ENCODE measurements at places on chromosomes 3 and 15. TPM values are rescaled to one million over a fixed set of nuclear protein-coding genes. Genes with fewer than 3 reads are reported as not detected.

Gene PPP1R14D
- total RNA-seq: 0.70 TPM

DNA sequence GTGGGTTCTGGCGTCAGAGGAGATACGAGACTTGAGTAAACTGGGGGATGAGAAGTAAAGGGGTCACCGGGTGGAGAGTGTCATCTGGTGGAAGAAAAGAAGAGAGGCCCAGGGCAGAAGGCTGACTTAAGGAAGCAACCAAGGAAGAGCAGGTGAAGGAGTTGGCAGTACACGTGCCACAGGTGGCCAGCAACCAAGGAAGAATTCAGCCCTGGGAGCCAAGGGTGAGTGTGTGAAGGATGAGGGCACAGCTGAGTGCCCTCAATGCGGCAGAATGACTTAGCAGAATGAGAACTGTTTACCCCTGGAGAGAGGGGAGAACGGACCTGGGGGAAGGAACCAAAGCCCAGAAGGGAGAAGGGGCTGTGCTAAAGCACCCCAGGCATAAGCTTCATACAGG lies 71.3 kb downstream of the WHAMM start:
- no peak overlapping the region for H3K27ac ChIP-seq
- H3K4me1 ChIP-seq: no peaks in the 10 kb centered on the region
- H3K4me3 ChIP-seq: no peak overlapping the region
- no peaks in the 10 kb centered on the region for H3K27me3 ChIP-seq

Gene GSK3B
- total RNA-seq: 60.5 TPM

DNA sequence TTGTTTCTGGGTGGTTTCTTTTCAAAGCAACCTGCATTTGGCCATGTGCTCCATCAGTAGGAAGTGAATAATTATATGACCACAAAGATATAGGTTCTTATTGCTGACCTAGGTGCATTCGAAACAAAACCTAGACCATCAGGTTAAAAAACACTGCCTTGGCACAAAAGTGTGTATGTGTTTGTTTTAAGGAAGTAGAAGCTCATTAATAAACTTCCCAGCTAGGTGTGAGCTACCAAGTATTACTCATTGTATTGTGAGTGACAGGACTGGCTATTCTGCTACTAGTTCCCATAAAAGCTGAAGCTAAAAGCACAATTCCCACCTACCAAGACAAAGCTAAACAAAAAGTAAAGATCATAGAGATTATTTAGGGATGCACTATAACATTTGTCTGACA lies 168.2 kb downstream of the TP63 start:
- peak overlapping the region; percentile 4 for H3K27ac ChIP-seq
- no peak for DNase-seq
- H3K36me3 ChIP-seq: no peaks in the 10 kb centered on the region
- peaks cover 6% of the 10 kb centered on the region for H3K27me3 ChIP-seq
- H3K4me3 ChIP-seq: no peak overlapping the region

GRCh38 chr3:47522082-47522987 lies 8.8 kb upstream of the ELP6 start:
- H3K4me1 ChIP-seq: peaks cover 6% of the 10 kb centered on the region
- peak overlapping the region; percentile 46 for H3K27ac ChIP-seq
- peaks cover 3% of the 10 kb centered on the region for H3K27me3 ChIP-seq
- no peak overlapping the region for H3K4me3 ChIP-seq
- DNase-seq: peak; percentile 80

GRCh38 chr3:55183201-55183600 lies 255.3 kb upstream of the LRTM1 start:
- peaks cover 3% of the 10 kb centered on the region for H3K36me3 ChIP-seq
- DNase-seq: no peak
- peaks cover 28% of the 10 kb centered on the region for H3K4me1 ChIP-seq
- H3K4me3 ChIP-seq: no peak overlapping the region
- H3K27me3 ChIP-seq: peaks cover 6% of the 10 kb centered on the region

GRCh38 chr15:52146776-52147175 lies 34.2 kb upstream of the BCL2L10 start:
- peaks cover 12% of the 10 kb centered on the region for H3K36me3 ChIP-seq
- H3K4me1 ChIP-seq: no peaks in the 10 kb centered on the region
- H3K4me3 ChIP-seq: no peak overlapping the region
- no peaks in the 10 kb centered on the region for H3K27me3 ChIP-seq
- H3K27ac ChIP-seq: no peak overlapping the region

DNA sequence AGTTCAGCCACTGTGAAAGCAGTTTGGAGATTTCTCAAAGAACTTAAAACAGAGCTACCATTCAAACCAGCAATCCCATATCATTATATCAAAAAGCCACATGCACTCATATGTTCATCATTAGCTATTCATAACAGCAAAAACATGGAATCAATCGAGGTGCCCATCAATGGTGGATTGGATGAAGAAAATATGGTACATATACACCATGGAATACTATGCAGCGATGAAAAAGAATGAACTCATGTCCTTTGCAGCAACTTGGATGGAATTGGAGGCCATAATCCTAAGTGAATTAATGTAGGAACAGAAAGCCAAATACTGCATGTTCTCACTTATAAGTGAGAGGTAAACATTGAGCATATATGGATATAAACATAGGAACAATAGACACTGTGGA lies 32.1 kb downstream of the IMPG2 start:
- H3K36me3 ChIP-seq: no peaks in the 10 kb centered on the region
- H3K27ac ChIP-seq: no peak overlapping the region
- H3K4me1 ChIP-seq: no peaks in the 10 kb centered on the region
- no peak overlapping the region for H3K4me3 ChIP-seq
- H3K27me3 ChIP-seq: no peaks in the 10 kb centered on the region

DNA sequence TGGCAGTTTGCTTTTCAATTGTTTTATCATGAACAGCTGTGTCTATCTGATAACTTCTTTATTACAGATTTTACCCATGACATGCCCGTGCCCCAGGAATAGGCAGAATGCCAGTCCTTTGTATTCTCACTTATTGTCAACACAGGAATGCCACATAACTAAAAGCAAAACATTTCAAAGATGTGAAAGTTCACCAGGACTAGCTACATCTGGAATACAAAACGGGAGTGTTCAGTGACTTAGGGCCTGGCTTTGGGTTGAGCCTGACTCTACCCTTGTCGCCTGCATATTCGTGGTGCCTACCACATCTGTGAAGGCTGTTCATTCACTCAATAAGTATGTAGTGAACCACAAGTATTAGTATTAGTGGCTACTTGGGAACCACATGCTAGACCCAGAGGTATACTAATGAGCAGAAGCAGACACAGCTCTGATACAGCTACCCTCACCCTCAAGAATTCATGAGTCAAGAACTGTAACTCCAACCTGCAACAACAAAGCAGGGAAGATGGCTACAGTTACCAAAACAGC lies 2.9 kb downstream of the TNFSF10 start:
- H3K36me3 ChIP-seq: no peaks in the 10 kb centered on the region
- no peak for DNase-seq
- peak overlapping the region; percentile 80 for H3K4me3 ChIP-seq
- no peak overlapping the region for H3K27ac ChIP-seq
- H3K27me3 ChIP-seq: no peaks in the 10 kb centered on the region

Gene TMEM207
- not detected for total RNA-seq

Gene CPN2
- total RNA-seq: not detected

- no peaks in the 10 kb centered on the region for H3K4me1 ChIP-seq
- DNase-seq: no peak
- H3K4me3 ChIP-seq: no peak overlapping the region
- peaks cover 3% of the 10 kb centered on the region for H3K36me3 ChIP-seq
Measured at GRCh38 chr15:88490036-88490435, 22.5 kb downstream of the MRPS11 start.

DNA sequence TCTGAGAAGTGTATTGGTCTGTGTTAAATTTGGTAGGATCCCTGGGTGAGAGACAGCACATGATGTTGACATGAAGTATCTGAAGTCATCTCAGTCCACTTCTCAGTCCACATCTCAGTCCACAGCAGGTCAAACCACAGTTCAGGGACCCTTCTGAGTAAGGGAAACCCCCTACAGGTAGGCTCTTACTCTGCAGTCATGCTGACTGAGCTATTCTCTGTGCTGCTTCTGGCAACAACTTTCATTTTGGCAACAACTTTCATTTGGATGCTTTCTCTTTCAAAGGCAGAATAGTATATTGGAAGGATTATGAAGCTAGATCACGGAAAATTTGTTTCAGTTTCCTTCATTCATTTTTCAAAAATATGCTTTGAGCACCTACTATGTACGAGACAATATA lies 178.2 kb upstream of the GOLIM4 start:
- H3K4me3 ChIP-seq: no peak overlapping the region
- no peak for DNase-seq
- H3K27ac ChIP-seq: no peak overlapping the region
- H3K4me1 ChIP-seq: no peaks in the 10 kb centered on the region

- no peak overlapping the region for H3K27ac ChIP-seq
- no peak overlapping the region for H3K4me3 ChIP-seq
- peaks cover 5% of the 10 kb centered on the region for H3K4me1 ChIP-seq
- no peaks in the 10 kb centered on the region for H3K36me3 ChIP-seq
Measured at GRCh38 chr15:59843609-59844008, 154.5 kb upstream of the BNIP2 start.

DNA sequence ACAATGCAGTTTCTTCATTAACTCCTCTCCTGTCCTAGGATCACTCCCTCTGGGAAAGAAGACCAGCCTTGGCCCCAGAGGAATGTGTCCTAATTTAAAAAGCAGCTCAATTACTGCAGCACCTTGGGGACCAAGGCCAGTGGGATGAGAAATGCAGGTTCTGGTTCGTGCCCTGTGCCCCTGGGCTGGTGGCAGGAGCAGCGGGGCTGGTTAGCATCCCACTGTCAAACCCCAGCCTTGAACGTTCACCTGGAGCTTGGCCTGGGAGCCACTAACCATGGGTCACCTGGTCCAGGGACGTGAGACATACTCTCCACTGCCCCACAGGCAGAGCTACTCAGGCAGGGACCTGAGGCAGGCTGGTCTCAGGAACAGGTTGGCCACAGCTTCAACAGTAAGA lies 8.4 kb upstream of the RTP3 start:
- peaks cover 10% of the 10 kb centered on the region for H3K27me3 ChIP-seq
- H3K4me3 ChIP-seq: no peak overlapping the region
- H3K36me3 ChIP-seq: no peaks in the 10 kb centered on the region
- H3K4me1 ChIP-seq: peaks cover 5% of the 10 kb centered on the region
- peak; percentile 51 for DNase-seq
- H3K27ac ChIP-seq: no peak overlapping the region

DNA sequence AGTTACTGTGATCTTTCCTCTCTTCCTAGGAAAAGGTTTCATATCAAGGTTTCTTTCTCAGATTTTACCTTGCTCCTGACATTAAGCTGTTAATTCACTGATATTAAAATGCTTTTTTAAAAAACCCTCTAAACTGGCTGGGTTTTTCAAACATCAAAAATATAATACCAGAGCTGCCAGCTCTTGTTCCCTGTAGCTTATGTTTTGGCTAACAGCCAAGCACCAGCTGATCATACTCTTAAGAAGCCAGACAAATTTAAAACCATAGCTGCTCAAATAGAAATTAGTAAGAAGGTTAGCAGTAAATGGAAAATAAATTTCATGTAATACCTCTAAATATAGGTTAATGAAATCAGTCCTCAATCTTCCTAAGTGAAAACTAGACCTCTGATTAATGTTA lies 657.5 kb downstream of the GRM7 start:
- no peak for DNase-seq
- no peaks in the 10 kb centered on the region for H3K4me1 ChIP-seq
- H3K27ac ChIP-seq: no peak overlapping the region
- no peak overlapping the region for H3K4me3 ChIP-seq

DNA sequence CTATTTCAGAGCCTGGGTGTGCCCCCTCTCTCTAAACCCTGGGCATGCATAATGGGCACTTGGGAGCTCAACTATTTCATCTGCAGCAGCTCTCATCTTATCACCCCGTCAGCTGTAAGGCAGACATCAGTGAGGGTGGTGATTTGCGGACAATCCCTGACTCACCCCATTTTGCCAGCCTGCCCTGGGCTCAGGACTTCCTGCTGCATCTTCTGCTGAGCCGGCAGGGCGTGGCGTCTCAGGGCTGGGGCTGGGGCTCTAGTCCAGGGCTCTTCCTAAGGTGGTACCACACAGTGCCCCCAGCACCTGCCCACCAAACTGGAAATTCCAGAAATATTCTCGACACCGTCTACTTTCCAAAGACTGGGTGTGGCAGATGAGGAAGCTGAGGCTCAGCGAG lies 925 bp upstream of the PSTPIP1 start:
- H3K4me1 ChIP-seq: peaks cover 8% of the 10 kb centered on the region
- H3K27ac ChIP-seq: no peak overlapping the region
- H3K4me3 ChIP-seq: no peak overlapping the region
- no peaks in the 10 kb centered on the region for H3K36me3 ChIP-seq
- no peaks in the 10 kb centered on the region for H3K27me3 ChIP-seq
- no peak for DNase-seq

Gene WDR93
- 1.5 TPM for total RNA-seq

Gene REC114
- total RNA-seq: not detected

Gene FETUB
- not detected for total RNA-seq

Gene ACKR4
- total RNA-seq: 1.9 TPM

Measured in type B pancreatic cell (in vitro differentiated cells).